ENCODE measurements at places on chromosomes 1 and 21.

GRCh38 chr1:31886866-31887265 lies 51.3 kb downstream of the PTP4A2 start:
- H3K27me3 ChIP-seq = no peaks in the 10 kb centered on the region
- no peaks in the 10 kb centered on the region for H3K36me3 ChIP-seq

- DNase-seq = no peak
- peaks cover 11% of the 10 kb centered on the region for H3K4me1 ChIP-seq
- no peaks in the 10 kb centered on the region for H3K27me3 ChIP-seq
Observed at GRCh38 chr1:207873055-207873890, 37.7 kb downstream of the CD34 start.

GRCh38 chr1:147781056-147781471 lies 20.7 kb upstream of the GJA5 start:
- no peaks in the 10 kb centered on the region for H3K36me3 ChIP-seq
- no peak overlapping the region for H3K4me3 ChIP-seq

GRCh38 chr1:238052496-238053266 lies 162.0 kb upstream of the ZP4 start:
- no peaks in the 10 kb centered on the region for H3K27me3 ChIP-seq
- no peak overlapping the region for H3K4me3 ChIP-seq
- no peaks in the 10 kb centered on the region for H3K4me1 ChIP-seq
- H3K36me3 ChIP-seq = no peaks in the 10 kb centered on the region
- no peak for DNase-seq

GRCh38 chr1:27864264-27864895 lies 8.0 kb upstream of the THEMIS2 start:
- peaks cover 10% of the 10 kb centered on the region for H3K4me1 ChIP-seq
- peak overlapping the region; percentile 6 for H3K27ac ChIP-seq
- no peaks in the 10 kb centered on the region for H3K27me3 ChIP-seq
- peak; percentile 18 for DNase-seq
- no peaks in the 10 kb centered on the region for H3K36me3 ChIP-seq
- H3K4me3 ChIP-seq = no peak overlapping the region

- H3K36me3 ChIP-seq = peaks cover 2% of the 10 kb centered on the region
- H3K27me3 ChIP-seq = peaks cover 6% of the 10 kb centered on the region
- H3K4me3 ChIP-seq = no peak overlapping the region
Observed at GRCh38 chr1:3244927-3245315, 175.9 kb downstream of the PRDM16 start.

GRCh38 chr1:77623066-77623465 lies 59.4 kb downstream of the ZZZ3 start:
- DNase-seq = no peak
- no peaks in the 10 kb centered on the region for H3K27me3 ChIP-seq
- no peak overlapping the region for H3K27ac ChIP-seq
- H3K36me3 ChIP-seq = peaks cover 23% of the 10 kb centered on the region
- H3K4me3 ChIP-seq = no peak overlapping the region

DNA sequence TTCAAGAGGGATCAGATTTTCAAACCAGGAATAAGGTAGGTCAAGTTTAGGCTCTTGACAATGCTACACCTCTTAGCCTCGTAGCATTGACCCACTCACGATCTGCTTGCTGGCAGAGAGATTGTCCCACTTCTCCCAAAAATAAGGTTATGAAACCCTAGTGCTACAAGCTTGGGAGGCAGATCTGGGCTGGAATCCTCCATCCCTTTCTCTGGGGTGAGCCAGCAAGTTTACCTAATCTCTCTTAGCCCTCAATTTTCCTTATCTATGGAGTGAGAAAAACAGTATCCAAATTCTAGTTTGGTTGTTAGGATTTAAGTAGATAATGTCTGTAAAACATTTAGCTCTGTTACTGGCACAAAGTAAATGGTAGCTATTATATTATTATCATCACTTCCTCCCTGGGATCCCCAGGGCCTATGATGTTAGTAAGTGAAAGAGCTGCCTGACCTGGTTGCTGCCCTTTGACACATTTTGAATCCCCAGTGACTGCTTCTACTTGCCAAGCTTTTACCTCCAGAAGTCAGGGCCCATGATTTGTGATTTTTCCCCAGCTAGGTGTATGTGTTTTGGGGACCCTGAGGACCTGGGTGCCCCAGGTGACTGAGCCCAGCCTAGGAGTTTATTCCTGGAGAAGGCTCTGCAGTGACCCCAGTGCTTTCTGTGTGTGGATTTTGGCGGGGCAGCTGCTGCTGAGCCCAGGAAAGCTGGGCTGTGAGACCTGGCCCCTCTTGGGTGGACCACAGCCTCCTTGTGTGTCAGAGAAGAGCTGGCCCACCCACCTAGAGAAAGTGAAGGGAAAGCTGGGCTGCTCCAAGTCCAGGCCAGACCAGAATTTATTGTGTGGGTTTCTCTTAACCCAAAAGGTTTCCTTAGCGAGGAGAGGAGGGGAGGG lies 48.2 kb upstream of the VANGL1 start:
- H3K4me1 ChIP-seq = peaks cover 19% of the 10 kb centered on the region
- no peak overlapping the region for H3K27ac ChIP-seq
- no peak overlapping the region for H3K4me3 ChIP-seq

GRCh38 chr1:40861224-40862003 lies 749 bp downstream of the CITED4 start:
- no peaks in the 10 kb centered on the region for H3K36me3 ChIP-seq
- H3K27me3 ChIP-seq = no peaks in the 10 kb centered on the region
- peak overlapping the region; percentile 80 for H3K4me3 ChIP-seq
- peak overlapping the region; percentile 63 for H3K27ac ChIP-seq

GRCh38 chr1:14970115-14970798 lies 183.3 kb upstream of the TMEM51 start:
- no peak overlapping the region for H3K4me3 ChIP-seq
- no peaks in the 10 kb centered on the region for H3K27me3 ChIP-seq
- peaks cover 5% of the 10 kb centered on the region for H3K36me3 ChIP-seq
- peaks cover 66% of the 10 kb centered on the region for H3K4me1 ChIP-seq

- no peak overlapping the region for H3K27ac ChIP-seq
- no peak overlapping the region for H3K4me3 ChIP-seq
- H3K27me3 ChIP-seq = peaks cover 4% of the 10 kb centered on the region
- H3K36me3 ChIP-seq = no peaks in the 10 kb centered on the region
- no peak for DNase-seq
- no peaks in the 10 kb centered on the region for H3K4me1 ChIP-seq
Observed at GRCh38 chr1:33698361-33699035, 165.4 kb upstream of the HMGB4 start.

DNA sequence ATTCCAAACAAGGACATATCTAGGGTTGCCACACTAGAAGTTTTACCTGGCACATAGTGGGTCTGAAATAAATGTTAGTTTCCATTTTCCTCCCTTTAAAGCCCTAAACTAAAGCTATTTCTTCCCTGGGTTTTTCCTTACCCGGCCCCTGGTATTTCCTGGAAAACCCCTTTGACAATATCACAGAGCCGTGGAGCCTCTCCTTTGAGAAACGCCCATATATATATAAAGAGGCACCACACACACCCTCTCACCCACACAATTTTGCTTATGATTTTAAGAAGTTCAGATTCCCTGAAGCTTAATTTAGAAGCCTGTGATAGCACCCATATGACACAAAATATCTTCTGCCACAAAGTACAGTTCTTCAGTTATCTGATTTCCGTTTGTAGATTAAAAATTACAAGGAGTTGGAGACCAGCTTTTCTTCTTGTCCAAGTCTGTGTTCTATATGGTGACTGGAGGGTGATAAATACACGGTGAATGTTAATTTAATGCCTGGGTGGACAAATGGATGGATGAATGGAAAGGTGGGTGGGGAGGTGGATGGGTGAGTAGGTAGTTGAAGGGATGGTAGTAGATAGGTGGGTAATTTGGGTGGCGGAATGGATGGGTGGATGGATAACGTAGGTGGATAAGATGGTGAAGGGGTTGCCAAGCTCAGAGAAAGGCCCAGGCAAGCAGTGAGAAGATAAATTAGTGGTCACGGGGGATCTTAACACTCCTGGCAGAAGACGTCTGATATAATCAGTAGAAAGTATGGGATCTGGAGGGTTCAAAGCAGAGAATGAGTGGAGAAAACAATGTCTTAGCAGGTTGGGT lies 154.4 kb upstream of the FGGY start:
- H3K36me3 ChIP-seq = no peaks in the 10 kb centered on the region
- H3K27ac ChIP-seq = peak overlapping the region; percentile 39
- H3K4me1 ChIP-seq = peaks cover 41% of the 10 kb centered on the region
- no peaks in the 10 kb centered on the region for H3K27me3 ChIP-seq
- no peak for DNase-seq
- H3K4me3 ChIP-seq = no peak overlapping the region

DNA sequence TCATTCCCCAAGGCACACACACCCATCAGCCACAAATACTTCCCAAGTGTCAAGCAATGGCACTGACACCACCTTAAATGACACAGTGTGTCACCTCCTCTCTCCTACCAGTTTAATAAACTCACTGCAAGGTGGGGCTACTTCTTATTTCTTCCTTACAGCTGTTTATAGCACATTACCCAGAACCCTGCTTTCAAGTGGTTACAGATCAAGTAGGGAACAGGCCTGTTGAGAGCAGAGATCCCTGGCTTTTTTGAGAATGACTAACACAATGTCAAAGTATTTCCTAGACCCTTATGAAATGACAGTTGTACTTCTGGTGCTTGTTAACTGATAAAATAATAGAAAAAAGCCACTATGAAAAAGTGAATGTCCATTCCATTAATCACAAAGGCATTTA lies 19.8 kb downstream of the ZBTB17 start:
- no peak for DNase-seq
- H3K36me3 ChIP-seq = no peaks in the 10 kb centered on the region
- H3K4me3 ChIP-seq = no peak overlapping the region
- peaks cover 65% of the 10 kb centered on the region for H3K4me1 ChIP-seq

GRCh38 chr1:89460325-89460724 lies 64.3 kb upstream of the LRRC8B start:
- no peaks in the 10 kb centered on the region for H3K4me1 ChIP-seq
- DNase-seq = no peak
- no peak overlapping the region for H3K4me3 ChIP-seq
- H3K27ac ChIP-seq = no peak overlapping the region
- H3K36me3 ChIP-seq = no peaks in the 10 kb centered on the region

DNA sequence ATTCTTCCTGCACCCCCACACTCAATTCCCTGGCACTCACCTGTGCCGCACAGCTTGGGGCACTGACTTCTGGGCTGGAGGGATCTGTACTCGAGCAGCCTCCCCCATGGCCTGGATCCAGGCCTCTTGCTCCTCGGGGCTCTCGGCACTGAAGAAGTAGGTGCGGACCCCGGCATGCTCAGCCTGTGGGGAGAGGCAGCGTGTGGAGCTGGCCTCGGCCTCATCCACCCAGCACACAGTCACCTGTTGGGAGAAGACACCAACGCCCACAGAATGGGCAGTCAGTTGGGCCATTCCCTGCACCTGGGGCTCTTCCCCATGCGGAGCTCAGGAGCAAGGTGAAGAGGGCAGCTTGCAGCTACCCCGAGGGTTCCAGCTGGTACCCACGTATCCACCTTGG lies 47.5 kb upstream of the GOLT1A start:
- no peaks in the 10 kb centered on the region for H3K36me3 ChIP-seq
- no peak overlapping the region for H3K4me3 ChIP-seq
- DNase-seq = no peak
- H3K27ac ChIP-seq = no peak overlapping the region
- H3K27me3 ChIP-seq = peaks cover 16% of the 10 kb centered on the region

- DNase-seq = no peak
- peaks cover 24% of the 10 kb centered on the region for H3K4me1 ChIP-seq
- peak within 1 kb of the TSS; percentile 5 for H3K27ac ChIP-seq
- no peaks in the 10 kb centered on the region for H3K36me3 ChIP-seq
Observed at GRCh38 chr21:25638660-25639550, at the start of gene JAM2. TSS of gene JAM2 (plus strand) at chr21:25639258. CDS start at chr21:25639822, 564 bp downstream.

DNA sequence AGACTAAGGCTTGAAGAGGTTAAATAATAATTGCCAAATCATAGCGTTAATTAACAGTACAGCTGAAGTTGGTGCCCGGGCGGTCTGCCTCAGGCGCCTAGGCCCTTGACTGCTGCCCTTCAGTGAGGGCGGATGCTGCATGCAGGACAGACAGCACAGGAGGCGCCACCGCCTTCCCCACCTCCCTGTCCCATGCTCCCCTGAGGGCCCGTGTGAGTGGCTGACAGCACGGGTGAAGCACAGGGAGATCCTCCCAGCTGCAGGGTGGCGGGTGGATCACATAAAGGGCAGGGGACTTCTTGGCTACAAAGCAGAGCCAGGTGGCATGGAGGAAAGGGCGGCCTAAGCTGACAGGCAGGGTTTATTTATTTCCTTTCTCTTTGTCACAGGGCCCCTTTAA lies 49.1 kb downstream of the DDX20 start:
- H3K27ac ChIP-seq = no peak overlapping the region
- no peaks in the 10 kb centered on the region for H3K4me1 ChIP-seq
- peaks cover 8% of the 10 kb centered on the region for H3K27me3 ChIP-seq
- H3K36me3 ChIP-seq = no peaks in the 10 kb centered on the region
- no peak overlapping the region for H3K4me3 ChIP-seq

- H3K4me3 ChIP-seq = no peak overlapping the region
- H3K4me1 ChIP-seq = no peaks in the 10 kb centered on the region
- DNase-seq = no peak
- no peak overlapping the region for H3K27ac ChIP-seq
- peaks cover 14% of the 10 kb centered on the region for H3K27me3 ChIP-seq
Observed at GRCh38 chr1:154386643-154387352, 18.3 kb upstream of the IL6R start.

DNA sequence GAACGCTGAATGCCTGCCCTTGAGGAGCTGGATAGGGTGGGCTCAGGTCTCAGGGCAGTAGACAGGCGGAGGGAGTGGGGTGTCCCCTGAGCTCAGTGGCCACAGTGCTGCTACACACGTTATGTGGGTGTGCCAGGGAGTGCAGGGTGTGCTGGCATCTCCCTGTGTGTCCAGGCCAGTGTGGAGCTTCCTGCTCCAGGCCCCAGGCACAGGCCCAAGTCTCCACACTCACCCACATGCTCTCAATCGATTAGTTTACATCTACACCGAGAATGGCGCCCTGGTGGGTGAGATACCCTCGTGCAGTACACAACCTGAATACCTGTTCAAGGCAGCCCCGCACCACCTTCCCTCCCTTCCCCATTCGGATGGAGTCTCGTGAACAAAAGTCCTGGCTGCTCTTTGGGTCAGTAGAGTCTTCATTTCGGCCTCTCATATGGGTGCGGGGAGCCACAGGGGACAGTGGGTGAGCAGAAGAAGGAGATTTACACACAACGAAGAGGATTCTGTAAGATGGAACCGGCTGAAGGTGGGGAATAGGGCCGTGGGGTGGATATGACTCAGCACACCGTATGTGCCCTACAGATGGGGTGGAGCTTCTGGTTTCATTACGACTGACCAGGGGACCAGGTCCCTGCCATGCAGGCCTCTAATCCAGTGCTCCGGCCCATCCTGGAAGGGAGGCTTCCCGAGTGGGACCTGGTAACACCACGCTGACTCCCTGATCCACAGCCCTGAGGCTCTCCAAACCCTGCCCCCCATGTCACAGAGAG lies 93.3 kb downstream of the SPSB1 start:
- H3K4me1 ChIP-seq = peaks cover 70% of the 10 kb centered on the region
- DNase-seq = no peak
- H3K36me3 ChIP-seq = no peaks in the 10 kb centered on the region

DNA sequence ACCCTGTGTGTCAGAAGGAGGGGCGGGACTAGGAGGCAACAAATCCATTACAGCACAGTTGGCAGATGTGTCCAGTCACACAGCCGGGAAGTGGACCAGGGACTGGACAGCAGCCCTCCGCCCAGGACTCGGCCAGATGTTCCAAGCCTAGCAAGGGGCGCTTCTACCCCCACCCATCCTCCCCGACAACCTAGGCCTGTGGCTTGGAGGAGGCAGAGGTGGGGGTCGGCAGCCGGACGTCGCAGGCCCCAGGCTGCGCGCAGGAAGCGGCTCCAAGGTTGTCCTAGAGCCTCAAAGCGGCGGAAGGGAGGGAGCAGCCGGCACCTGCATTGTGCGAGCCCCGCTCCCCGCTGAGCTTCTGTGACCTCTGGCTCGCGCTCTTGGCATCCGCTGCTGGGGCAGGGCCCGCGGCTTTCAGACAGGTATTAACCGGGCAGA lies 20.6 kb upstream of the MYCL start:
- H3K27me3 ChIP-seq = peaks cover 26% of the 10 kb centered on the region
- H3K4me1 ChIP-seq = peaks cover 7% of the 10 kb centered on the region
- H3K27ac ChIP-seq = no peak overlapping the region
- H3K4me3 ChIP-seq = no peak overlapping the region
